ENCODE measurements at places on chromosomes 13 and 19. TPM values are rescaled to one million over a fixed set of nuclear protein-coding genes. Genes with fewer than 3 reads are reported as not detected.
A peak's percentile ranks its signal among the peaks of the same experiment; 100 is the strongest.

GRCh38 chr13:34161931-34162543 is 344.1 kb downstream of the RFC3 start:
- peaks cover 44% of the 10 kb centered on the region for H3K4me1 ChIP-seq
- H3K36me3 ChIP-seq = no peaks in the 10 kb centered on the region
- no peak overlapping the region for H3K4me3 ChIP-seq
- H3K27me3 ChIP-seq = no peaks in the 10 kb centered on the region
- DNase-seq = no peak

DNA sequence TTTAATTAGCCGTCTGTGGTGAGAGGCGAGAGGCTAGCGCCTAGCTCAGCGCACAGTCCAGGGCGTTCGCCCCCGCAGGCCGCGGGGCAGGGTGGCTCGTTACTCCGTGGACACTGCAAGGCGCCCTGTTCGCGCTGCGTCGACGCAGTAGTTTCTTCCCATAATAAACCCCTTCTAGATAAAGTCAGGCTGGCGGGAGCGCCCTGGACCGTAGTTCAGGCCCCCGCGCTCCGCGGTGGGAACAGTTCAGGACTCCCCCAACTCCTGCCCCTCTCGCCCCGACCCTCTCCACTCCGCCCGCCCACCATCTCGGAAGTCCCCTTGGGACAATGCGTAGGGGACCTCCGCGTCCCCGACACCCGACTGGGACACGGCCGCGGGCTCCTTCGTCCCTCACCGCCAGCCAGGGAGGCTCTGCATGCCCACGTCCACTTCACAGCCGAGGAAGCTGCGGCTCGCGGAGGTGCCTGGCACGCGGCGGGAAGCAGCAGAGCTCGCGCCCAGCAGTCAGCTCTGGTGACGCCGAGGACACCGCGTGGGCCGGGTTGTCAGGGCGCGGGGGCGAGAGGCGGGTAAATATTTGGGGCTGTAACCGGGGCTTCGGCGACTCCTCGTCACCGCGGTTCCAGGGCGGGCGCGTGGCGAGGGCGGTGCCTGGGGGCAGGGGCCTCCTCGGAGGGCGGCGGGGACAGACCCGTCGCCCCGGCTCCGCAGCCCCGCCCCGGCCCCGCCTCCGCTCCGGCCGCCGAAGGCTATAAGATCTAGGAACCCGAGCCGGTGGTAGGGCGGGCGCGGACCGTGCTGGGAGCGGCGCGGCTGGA is at the start of gene RGCC:
Gene RGCC (plus strand): TSS at position 783 of the 821 bp plus-strand sequence. CDS start 158 bp downstream, outside the sequence.
- peak; percentile 48 for DNase-seq
- H3K36me3 ChIP-seq = no peaks in the 10 kb centered on the region
- peak within 1 kb of the TSS; percentile 58 for H3K4me3 ChIP-seq
- H3K27ac ChIP-seq = peak within 1 kb of the TSS; percentile 17

GRCh38 chr19:38684078-38684861 is 36.8 kb downstream of the ACTN4 start:
- peak overlapping the region; percentile 49 for H3K4me3 ChIP-seq
- peaks cover 17% of the 10 kb centered on the region for H3K36me3 ChIP-seq
- H3K27me3 ChIP-seq = no peaks in the 10 kb centered on the region
- H3K4me1 ChIP-seq = peaks cover 64% of the 10 kb centered on the region

DNA sequence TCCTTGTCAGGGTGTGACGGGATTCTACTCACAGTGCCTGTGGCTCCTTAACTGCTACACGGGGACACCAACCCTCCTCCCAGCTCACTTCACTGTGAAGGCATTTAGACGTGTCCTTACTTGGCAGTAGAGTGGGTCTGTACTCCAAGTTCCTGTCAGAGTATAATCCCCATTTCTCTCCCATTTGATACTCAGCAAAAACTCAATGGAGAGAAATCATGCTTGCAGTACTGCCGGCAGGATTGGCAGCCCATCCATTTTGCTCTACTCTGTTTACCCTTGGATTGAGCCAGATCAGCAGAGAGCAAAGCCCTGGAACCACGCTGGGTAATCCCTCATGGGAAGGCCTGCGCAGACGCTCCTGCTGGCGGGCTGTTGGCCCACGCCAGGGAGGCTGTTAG is 28.9 kb downstream of the ARL11 start:
- peaks cover 1% of the 10 kb centered on the region for H3K4me1 ChIP-seq
- no peak for DNase-seq
- no peaks in the 10 kb centered on the region for H3K27me3 ChIP-seq
- H3K4me3 ChIP-seq = no peak overlapping the region
- H3K27ac ChIP-seq = no peak overlapping the region

GRCh38 chr19:41327076-41327575 is 17.2 kb downstream of the CCDC97 start:
- H3K27me3 ChIP-seq = peaks cover 11% of the 10 kb centered on the region
- no peak for DNase-seq
- peaks cover 3% of the 10 kb centered on the region for H3K36me3 ChIP-seq
- peak overlapping the region; percentile 30 for H3K27ac ChIP-seq

- no peaks in the 10 kb centered on the region for H3K27me3 ChIP-seq
- DNase-seq = no peak
- peaks cover 4% of the 10 kb centered on the region for H3K36me3 ChIP-seq
- no peak overlapping the region for H3K4me3 ChIP-seq
- peaks cover 14% of the 10 kb centered on the region for H3K4me1 ChIP-seq
- no peak overlapping the region for H3K27ac ChIP-seq
Measured at GRCh38 chr13:95019886-95020285, 281.4 kb downstream of the ABCC4 start.

ATP4B gene
- not detected for total RNA-seq

DNA sequence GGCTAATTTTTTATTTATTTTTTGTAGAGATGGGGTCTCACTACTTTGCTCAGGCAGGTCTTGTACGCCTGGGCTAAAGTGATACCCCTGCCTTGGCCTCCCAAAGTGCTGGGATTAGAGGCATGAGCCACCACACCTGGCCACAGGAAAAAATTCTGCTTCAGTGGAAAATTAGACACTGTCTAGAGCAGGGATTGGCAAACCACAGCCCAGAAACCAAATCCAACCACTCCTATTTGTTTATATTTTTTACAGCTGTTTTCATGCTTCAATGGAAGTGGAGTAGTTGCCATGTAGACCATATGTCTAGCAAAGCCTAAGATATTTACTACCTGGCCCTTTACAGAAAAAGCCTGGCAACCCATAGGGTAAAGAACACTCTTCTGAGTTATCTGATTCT is 123.7 kb upstream of the MRI1 start:
- no peak for DNase-seq
- no peak overlapping the region for H3K4me3 ChIP-seq
- H3K27ac ChIP-seq = no peak overlapping the region
- no peaks in the 10 kb centered on the region for H3K36me3 ChIP-seq

- no peak overlapping the region for H3K4me3 ChIP-seq
- no peaks in the 10 kb centered on the region for H3K27me3 ChIP-seq
- no peak for DNase-seq
- no peaks in the 10 kb centered on the region for H3K36me3 ChIP-seq
- no peak overlapping the region for H3K27ac ChIP-seq
- no peaks in the 10 kb centered on the region for H3K4me1 ChIP-seq
Measured at GRCh38 chr13:37109051-37109678, 3.7 kb upstream of the CSNK1A1L start.

DNA sequence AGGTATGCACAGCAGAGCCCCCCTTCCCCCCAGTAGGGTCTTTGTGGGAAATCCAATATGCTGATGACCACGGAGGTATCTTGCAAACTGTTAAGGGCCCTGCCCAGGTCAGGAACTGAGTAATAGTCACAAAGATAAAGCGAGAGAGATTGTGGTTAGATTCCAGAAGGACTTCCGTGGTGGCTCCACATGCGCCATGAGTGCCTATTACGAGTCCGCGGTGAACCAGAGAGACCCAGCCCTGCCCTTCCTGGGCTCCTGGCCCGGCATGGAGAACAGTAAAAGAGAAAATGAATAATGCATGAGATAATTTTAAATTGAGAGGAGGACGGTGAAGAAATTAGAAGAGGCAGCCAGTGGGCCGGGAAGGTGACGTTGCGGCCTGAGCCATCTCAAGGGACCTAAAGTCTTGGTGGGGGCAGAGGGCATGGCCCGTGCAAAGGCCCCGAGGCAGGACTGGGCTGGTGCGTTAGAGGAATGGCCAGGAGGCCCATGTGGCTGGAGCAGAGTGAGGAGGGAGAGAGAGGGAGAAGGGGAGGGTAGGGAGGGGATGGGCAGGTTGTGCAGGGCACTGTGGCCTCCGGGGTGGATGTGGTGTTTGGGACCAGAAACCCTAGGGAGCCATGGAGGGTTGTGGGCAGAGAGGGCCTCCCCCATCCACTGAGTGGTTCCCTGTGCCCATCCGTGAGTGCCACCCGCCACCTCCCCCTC is 46.6 kb upstream of the NFIC start:
- no peaks in the 10 kb centered on the region for H3K36me3 ChIP-seq
- H3K27me3 ChIP-seq = peaks cover 39% of the 10 kb centered on the region
- H3K4me3 ChIP-seq = no peak overlapping the region
- DNase-seq = no peak

ZFP28 gene
- 12.1 TPM for total RNA-seq

GRCh38 chr19:45245334-45245787 is at the start of gene EXOC3L2:
Gene EXOC3L2 (minus strand): TSS chr19:45245407. CDS start chr19:45239045, 6,362 bp downstream.
- H3K4me1 ChIP-seq = no peaks in the 10 kb centered on the region
- no peak within 1 kb of the TSS for H3K4me3 ChIP-seq
- no peaks in the 10 kb centered on the region for H3K36me3 ChIP-seq
- peaks cover 30% of the 10 kb centered on the region for H3K27me3 ChIP-seq
- H3K27ac ChIP-seq = no peak within 1 kb of the TSS

NCR1 gene
- total RNA-seq = not detected

DAND5 gene
- total RNA-seq = not detected
